GM12891 (cell line): ENCODE measurements at places on chromosomes 5 and 9.

GRCh38 chr5:132708645-132709044, 28.7 kb downstream of the KIF3A start:
- no peak for DNase-seq

GRCh38 chr9:79378107-79378506, 193.7 kb upstream of the TLE4 start:
- no peak for DNase-seq

DNA sequence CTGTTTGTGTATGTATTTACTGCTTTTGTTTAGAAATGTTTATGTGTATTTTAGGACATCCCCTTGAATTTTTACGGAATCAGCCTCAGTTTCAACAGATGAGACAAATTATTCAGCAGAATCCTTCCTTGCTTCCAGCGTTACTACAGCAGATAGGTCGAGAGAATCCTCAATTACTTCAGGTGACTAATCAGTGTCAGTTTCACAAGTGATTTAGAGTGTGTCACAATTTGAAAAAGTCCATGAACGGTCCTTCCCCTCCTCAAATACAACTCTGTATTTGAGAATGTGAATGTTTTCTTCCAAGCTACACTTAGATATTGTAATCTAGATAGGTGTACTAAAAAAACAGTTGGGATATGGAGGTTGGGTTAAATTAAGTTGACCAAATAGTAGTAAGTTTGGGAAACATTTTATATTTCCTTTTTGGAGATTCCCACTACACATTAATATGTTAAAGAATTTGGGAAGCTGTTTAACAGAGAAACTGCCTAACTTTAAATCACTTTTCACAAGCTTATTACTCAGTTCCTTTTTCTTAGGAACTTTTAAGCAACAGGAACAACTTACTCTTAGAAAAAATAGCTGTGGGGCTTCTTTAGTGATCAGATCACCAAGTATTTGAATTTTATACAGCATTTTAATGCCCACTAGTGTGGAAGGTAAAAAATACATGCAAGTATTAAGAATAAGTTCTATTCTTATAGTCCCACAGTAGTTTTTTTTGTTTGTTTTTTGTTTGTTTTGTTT, 40.9 kb downstream of the RAD23B start:
- DNase-seq = no peak

GRCh38 chr5:176886336-176887251, 12.6 kb downstream of the HK3 start:
- no peak for DNase-seq

DNA sequence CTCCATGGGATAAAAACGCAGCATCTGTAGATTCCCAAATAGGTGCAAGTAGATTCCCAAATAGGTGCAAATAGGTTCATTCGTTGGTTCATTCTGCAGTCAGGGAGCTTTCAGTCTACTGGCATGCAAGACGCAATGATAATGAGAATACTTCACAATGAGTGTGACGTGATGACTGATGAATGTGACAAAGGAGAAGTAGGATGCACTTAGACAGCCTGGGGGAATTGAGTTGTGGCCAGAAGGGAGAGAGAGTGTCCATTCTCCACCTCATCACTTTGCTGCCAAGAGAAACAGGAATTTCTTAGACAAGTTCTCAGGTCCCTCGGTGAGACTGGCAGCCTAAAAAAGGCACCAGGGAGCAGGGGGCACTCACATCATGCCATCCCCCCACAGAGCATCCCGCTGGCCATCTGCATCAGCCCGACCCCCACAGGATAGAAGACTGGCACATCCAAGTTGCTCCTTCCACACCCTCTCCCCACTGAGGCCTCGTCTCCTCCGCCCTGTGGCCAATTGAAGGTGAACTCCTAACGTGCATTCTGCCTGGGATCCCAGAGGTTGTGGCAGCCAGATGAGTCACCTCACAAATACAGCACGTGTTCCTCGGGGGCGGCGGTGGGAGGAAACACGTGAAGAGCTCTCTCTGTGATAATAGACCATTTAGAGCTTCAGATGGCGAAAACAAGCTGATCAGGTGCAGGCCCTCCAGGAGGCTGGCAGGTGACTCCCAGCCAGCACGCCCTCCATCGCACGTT, 19.9 kb upstream of the KCNIP1 start:
- DNase-seq = no peak

DNA sequence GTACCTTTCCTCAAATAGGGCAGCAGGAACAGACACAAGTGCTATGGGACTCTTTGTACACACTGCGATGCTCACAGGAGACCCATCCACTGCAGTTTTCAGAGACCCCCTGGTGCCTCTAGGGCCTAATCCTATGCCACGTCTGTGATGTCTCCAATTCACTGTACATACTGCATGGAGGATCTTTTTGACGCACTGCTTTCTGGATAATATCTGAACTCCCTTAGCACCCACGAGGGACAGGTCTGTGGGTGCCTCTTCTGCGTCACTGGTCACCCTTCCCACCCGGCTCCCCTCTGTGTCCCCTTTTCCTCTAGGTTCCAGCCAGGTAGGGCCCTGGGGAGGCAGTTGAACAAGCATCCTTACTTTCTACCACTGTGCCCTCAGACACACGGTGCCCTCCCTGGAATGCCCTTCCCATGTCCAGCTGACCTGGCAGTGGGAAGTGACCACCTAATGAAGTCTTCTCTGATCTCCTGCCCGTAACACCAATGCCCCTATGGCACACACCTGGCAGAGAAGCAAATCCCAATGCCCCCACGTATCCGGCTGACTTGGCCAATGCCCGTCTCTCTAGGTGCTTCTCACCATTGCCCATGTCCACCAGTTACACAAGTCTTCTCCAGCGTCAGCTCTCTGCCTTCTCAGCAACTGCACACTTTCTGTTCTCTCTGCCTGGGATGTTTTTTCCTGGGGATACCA, 41.5 kb downstream of the FOXI1 start:
- DNase-seq = no peak

GRCh38 chr9:83138422-83139135, 75.6 kb upstream of the RASEF start:
- DNase-seq = no peak
